ENCODE measurements at places on chromosomes 4 and X.

DNA sequence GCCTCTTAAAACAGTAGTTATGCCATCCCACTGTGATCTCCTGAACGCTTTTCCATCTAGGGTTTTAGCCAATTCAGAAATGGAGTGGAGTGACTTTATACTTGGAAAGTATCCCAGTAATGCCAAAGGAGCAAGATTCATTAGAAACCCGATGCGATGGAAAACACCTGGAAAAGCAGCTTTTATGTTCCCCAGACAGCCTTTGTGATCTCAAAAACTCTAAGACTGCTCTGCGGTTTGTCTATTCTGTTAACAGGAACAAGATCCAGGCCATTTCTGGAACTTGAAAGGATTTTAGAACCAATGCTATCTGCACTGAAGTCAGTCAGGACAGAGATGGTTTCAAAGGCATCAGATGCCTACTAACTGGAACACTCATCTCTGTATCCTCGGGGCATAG is 145.1 kb downstream of the APBB2 start:
- no peak for DNase-seq

GRCh38 chr4:109414938-109415337 is 18.7 kb upstream of the SEC24B start:
- no peak for DNase-seq

- no peak for DNase-seq
Observed at GRCh38 chr4:19455850-19456602, 795.7 kb upstream of the SLIT2 start.

GRCh38 chr4:123807866-123808265 is 411.3 kb downstream of the SPRY1 start:
- no peak for DNase-seq

DNA sequence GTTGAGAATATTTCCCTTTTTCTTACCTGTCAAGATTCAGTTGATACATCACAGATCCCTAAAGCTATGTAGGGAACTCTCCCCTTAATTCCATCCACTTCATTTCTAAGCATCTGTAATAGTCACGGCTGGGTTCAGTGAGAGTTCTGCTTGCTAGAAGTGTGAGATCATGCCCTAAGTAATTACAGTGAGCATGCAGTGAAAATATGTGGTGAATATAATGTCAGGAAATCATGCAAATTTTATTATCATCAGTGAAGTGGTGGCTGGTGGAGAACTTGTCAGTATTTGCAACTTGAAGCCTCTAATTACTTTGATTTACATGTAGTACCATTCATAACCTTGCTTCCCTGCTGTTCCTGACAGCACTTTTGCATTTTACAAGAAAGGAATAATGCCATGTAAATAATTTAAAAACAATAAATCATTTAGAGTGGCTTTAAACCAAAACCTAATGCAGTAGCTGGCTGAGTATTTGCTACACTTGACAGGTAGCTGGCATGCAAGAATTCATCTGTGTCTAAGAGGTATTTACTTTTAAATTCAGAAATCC is 28.3 kb upstream of the CFAP299 start:
- DNase-seq, result no peak

DNA sequence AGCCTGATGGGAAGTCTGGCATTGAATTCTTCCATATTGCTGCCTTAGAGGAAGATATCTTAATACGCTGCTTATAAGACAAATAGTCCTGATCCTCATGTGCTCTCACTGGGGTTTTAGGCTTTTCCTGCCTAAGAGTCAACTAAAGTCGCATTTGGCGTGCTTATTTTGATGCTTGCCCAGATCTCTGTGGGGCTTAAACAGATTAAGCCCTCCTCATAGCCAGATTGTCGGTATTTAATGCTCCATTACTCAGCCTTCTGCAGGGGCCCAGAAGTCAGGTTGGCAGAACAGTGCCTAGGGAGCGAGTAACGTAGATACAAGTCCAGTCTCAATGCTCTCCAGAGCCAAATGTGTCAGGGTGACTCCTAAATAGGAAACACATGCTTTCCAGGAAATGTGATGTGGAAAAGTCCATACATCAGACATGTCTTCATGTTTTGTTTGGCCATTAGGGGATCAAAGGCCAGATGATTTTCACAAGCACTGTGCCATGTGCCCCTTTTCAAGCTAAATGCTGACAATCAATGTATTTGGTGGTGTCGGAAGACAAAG is 262.8 kb downstream of the PRDM5 start:
- no peak for DNase-seq

DNA sequence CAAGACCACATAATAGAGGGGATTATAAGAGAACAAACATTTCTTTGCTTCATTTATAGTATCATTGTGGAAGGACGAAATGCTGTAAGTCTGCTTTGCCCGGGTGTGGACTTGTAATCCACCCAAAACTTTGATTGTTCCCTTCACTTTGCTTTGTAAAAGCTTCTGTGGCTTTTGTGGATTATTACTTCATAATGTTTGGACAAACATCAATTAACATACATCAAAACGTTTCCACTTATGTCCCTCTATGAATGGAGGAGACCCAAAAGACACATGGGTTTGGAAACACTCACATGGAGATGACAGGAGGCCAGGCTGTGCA is 415.4 kb downstream of the SPRY1 start:
- DNase-seq, result no peak

GRCh38 chr4:54958236-54958635 is 167.2 kb downstream of the KDR start:
- DNase-seq, result no peak

DNA sequence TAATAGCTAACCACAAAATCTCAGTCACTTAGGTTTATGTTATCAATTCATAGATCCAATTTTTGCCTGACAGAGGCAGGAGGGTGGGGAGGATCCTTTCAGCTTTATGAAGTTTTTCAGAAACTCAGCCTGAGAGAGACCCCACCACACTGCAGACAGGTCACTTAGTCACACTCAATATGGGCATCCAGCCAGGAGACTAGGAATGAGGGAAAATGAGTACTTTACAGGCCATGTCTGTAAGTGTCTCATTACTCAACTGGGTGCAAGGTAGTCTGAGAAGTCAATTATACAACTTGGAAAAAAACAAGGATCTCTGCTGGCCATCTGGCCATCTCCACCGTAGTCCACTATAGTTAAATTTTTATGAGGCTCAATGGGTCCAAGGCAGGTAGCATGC is 365.9 kb downstream of the INPP4B start:
- no peak for DNase-seq

GRCh38 chr4:176588436-176588835 is 204.3 kb downstream of the VEGFC start:
- DNase-seq, result no peak

DNA sequence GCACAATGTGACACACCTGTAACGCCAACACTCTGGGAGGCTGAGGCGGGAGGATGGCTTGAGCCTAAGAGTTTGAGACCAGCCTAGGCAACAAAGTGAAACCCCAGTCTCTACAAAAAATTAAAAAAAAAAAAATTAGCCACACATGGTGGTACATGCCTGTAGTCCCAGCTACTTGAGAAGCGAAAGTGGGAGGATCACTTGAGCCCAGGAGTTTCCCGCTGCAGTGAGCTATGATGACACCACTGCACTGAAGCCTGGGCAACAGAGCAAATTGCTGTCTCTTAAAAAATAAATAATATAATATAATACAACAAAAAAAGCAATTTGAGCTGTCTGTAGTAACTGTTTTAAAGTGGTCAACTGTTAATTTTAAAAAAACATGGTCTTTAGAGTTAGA is 13.2 kb downstream of the SPOCK3 start:
- DNase-seq, result no peak

- no peak for DNase-seq
Observed at GRCh38 chr4:139665690-139666529, at the start of gene MGST2. TSS of gene MGST2 (plus strand) at chr4:139665819. CDS start at chr4:139666020, 201 bp downstream.

- DNase-seq, result no peak
Observed at GRCh38 chr4:38562751-38563198, 101.2 kb upstream of the KLF3 start.

All from stimulated activated CD4-positive, alpha-beta T cell treated with anti-CD3 and anti-CD28 coated beads, TNF-alpha, amount 100 ng/mL, for 48 hours (primary cell).